SJSA1 (cell line): ENCODE measurements at places on chromosomes 2 and 18. TPM values are rescaled to one million over a fixed set of nuclear protein-coding genes. Genes with fewer than 3 reads are reported as not detected.

- no peak for DNase-seq
Measured at GRCh38 chr2:16137080-16137755, 196.9 kb downstream of the MYCN start.

- DNase-seq, result no peak
Measured at GRCh38 chr2:142825861-142826260, 51.6 kb upstream of the KYNU start.

DNA sequence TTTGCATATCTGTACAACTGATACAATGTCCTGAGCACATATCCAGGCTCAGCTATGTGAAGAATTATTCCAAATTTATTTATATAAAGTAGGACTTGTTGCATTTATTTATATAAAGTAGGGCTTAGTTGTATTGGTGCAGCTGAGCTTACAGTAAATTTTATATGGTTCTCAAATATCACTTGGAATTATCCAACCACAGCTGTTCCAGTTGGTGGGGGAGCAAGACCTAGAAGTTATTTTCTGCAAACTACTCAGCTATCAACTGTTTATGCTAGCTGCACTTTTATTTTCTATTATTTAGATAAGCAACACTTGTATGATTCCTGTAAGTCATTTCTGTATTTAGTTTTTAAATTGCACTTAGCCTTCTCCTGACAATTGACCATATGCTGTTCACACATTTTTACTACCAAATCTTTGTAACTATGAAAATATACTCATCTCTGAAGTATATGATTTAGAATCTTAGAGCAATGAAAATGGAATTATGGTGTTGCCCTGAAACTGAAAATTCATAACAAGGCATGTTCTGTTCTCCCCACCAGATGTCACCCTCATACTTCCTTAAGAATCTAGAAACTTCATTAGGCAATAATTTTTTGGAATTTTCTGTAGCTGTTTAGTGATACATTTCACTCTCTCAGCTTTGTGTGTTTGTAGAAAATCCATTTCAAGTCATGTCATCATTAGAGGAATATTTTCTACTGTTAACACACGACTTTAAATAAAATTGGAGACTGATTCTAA, 157.0 kb upstream of the CBLN2 start:
- no peak for DNase-seq

- no peak for DNase-seq
Measured at GRCh38 chr2:9060819-9061218, 57.3 kb upstream of the MBOAT2 start.

- DNase-seq, result no peak
Measured at GRCh38 chr2:170201734-170202393, 23.9 kb downstream of the MYO3B start.

- DNase-seq, result no peak
Measured at GRCh38 chr18:45063246-45064038, 382.8 kb downstream of the SETBP1 start.

TWIST2 gene
- total RNA-seq, result 32.6 and 33.9 TPM in 2 replicates
